NCI-H446 (cell line): ENCODE measurements at places on chromosomes 4 and X.

- no peak for DNase-seq
Observed at GRCh38 chr4:18508786-18509185, 487.2 kb upstream of the LCORL start.

DNA sequence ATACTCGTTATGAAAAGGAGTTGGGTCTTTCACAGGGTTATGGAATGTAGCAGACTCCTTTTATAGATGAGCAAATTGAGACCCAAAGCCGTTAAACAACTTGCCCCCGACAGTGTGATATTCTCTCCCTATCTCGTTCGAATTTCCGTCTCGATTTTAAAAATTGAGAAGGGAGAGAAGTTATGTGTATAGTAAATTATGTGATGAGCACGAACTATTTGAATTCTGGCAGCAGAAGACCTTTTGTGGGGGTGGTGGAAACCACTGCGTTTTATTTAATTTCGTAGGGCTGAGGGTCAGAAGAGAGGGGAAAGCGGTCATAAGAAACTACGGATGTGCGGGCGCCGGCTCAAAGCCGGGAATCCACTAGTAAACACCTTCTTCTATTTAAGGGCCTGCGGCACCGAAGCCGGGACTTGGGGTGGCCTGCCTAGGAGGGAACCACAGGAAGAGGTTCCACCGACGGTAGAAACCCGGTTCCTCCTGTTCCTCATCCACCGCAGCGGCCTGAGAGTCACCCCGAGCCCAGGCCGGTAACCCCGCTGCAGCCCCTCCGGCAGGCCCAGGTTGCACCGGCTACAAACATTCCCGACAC lies 1.5 kb upstream of the DDX3X start:
- no peak for DNase-seq

- no peak for DNase-seq
Observed at GRCh38 chr4:82638479-82638878, 76.7 kb upstream of the TMEM150C start.

GRCh38 chrX:49993661-49994060 lies 71.3 kb downstream of the CLCN5 start:
- no peak for DNase-seq

DNA sequence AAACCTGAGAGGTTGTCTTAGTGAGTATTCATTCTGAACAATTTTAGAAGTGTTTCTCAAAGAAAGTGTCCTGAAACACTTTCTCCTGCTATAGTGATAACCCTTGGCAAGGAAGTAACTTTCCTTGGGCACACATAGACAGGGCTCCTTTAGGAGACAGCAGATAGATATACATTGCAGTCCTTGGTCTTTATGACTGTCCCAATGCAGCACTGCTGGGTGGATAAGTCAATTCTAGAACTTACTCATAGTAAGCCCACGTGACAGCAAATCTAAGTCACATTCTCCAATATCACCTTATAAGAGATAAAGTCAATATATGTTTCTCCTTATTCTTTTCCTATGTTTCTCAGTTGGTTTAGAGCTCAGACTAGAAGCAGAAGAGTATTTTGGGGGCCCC lies 46.7 kb downstream of the GPRASP3 start:
- DNase-seq: no peak

- DNase-seq: no peak
Observed at GRCh38 chr4:176784816-176785215, 7.9 kb downstream of the VEGFC start.

DNA sequence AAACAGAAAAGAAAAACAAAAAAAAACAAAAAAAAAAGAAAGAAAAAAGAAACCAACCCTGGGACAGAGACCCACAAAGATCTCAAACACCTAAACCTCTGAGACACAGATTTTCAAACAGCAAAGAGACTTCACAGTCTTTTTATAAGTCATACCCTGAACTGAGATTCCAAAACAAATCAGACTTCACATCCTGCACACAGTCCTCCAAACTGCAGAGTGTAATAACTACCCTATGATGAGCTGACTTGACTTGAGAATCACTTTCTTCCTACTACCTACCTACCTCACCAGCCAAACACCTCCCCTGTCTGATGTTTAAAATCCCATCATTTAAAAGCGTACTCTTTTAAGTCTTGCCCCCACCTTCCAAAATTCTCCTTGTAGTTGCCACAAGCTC lies 25.2 kb upstream of the GLOD5 start:
- no peak for DNase-seq

- no peak for DNase-seq
Observed at GRCh38 chr4:173500841-173501591, 29.0 kb downstream of the HAND2 start.

DNA sequence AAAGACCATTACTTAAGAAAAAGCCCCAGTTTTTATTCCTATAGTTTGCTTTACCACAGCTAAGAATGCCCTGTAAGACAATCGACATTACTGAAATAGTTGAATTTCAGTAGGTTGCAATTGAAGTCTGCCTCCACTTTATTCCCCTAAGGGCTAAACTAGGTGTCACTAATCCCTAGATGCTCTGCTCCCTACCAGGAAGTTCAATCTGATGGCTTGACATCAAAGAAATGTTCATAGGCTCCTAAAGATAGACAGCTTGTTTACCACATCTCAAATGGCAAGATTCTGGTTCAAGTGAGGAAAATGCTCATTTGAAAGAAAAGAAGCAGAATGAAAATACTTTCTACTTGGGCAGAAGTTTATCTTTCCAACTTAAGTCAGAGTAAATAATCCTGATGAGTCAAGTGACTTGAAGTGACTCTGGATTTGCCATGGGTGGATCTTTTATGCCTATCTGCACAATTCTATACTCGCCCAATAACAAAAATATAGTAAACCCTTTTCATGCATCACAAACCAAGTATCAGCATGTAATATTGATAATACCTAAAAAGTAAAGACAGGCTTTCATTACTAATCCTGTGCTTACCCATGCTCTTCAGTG lies 117.2 kb downstream of the SH3RF1 start:
- no peak for DNase-seq

GRCh38 chrX:21479695-21480270 lies 105.6 kb downstream of the CNKSR2 start:
- DNase-seq: peak; percentile 78

DNA sequence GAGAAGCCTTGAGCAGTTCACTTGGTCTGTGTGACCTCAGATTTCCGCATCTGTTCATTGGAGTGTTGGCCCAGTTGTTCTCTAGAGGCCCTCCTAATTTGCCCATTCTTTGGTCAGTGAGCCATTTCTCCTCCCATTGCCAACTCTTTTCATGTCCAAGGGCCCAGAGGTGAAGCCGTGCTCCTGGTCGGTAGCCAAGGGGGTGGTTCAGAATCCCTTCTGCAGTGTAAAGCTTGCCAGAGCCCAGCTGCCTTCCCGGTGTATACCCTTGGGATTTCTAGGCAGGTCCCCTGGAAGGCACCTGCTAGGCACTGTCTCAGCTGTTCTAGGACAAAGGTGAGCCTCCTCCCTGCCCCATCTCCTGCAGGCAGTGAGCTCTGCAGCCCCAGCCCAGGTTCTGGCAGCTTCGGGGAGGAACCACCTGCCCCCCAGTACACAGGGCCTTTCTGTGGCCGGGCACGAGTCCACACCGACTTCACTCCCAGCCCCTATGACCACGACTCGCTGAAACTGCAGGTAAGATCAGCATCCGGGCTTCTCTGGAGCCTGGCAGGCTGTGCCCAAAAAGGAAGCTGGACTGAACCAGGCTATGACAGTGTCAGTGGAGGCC lies 12.3 kb downstream of the SASH3 start:
- peak; percentile 7 for DNase-seq

DNA sequence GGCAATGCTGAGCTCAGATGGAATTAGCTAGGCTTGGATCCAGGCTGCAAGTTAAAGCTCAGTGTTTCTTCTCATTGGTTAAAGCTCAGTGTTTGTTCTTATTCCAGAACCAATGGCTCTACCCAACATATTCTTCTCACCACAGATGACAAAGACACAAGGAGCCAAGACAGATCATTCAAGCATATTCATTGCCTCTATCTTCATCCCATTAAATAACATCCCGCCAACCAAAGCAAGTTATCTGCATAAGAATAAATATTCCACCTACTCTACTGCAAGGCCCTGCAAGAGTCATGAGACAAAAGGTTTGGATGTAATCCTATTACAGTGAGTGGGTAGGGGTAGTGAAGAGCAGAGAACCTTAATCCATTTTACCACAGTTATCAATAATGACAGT lies 766.5 kb downstream of the C4orf33 start:
- DNase-seq: no peak

DNA sequence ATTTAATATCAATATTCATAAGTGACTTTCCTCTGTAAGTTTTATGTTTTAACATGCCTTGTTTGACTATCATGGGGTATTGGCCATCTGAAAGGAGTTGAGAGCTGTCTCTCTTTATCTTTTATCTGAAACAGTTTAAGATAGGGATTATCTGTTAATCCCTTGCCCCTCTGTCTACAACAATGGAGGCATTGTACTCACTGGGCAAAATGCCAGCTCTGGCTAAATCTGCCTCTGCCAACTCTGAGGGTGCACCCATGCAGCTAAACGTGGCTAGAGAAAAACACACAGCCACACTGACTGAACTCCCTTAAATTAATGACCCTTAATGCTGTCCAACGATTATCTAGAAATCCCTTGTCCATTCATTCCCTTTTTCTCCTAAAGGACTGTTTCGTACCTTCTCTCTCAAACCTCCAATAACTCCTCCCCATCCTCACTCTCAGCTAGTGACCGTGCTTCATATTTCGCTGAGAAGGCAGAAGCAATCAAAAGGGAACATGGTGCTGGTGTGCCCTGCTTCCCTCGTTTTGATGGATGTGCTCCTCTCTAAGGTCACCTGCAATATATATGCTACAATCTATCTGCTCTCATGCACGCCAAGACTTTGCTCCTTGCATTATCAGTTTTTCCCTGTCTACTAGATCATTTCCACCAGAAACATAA lies 10.3 kb downstream of the PHKA2 start:
- no peak for DNase-seq

- no peak for DNase-seq
Observed at GRCh38 chrX:110745288-110745687, 50.3 kb downstream of the CHRDL1 start.

GRCh38 chr4:24745172-24745895 lies 50.0 kb upstream of the SOD3 start:
- DNase-seq: no peak

- no peak for DNase-seq
Observed at GRCh38 chr4:150119492-150119891, 41.2 kb downstream of the DCLK2 start.

DNA sequence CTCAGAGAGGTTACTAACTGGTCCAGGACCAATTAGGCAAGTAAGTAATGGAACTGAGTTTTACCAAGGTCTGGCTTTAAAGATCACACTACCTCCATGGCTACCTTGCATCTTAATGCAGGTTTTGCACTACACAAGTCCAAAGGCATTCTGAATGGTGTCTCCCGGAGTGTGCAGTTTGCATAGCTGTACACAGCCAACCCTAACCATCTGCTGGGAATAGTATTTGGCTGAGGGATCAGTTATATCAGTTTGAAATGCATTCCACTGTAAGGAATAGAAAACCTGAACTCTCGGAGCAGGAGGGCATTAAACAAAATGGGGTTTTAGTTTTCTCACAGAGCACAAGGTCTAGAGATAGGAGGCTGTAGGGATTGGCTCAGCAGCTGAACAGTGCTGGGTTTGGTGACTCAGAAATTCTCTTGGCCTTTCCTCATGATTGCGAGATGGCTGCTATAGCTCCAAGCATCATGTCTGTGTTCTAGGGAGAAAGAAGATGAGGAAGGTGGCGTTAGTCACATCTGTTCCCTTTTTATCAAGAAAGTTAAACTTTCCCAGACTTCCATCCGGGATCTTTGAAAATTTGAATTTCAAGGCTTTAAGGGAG lies 177.1 kb downstream of the NHS start:
- DNase-seq: no peak

DNA sequence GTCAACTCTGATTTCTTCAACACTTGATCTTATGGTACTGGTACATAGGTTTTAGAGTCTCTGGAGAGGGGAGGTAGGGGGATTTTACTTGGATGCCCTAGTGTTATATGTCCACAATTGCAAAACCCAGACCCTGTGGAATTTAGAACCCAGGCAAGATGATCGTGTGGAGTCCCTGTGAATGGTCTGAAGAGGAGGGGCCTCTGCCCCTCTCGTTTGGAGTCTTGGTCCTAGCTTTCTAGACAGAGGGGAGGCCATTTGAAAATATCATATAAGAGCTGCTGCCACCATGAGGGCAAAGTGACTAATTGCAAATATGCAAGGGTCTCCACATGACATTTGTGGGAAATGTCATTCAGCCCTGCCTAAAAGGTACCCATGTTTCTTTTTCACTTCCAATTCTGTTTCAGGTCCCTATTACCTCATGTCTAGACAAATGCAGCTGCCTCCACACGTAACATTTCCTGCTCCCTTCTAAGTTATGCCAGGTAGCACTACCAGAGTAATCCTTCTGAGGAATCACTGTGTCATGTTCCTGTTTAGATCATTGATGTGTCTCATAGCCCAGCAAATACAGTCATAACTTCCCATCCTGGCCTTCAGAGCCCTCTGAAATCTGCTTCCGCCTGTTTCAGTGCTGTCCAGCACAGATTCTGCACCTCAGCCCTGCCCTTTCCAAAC lies 126.8 kb downstream of the KLHL8 start:
- peak; percentile 55 for DNase-seq
